Activated CD8-positive, alpha-beta memory T cell treated with anti-CD3 and anti-CD28 coated beads for 1 hour (primary cell): ENCODE measurements at places on chromosomes 4 and X.

DNA sequence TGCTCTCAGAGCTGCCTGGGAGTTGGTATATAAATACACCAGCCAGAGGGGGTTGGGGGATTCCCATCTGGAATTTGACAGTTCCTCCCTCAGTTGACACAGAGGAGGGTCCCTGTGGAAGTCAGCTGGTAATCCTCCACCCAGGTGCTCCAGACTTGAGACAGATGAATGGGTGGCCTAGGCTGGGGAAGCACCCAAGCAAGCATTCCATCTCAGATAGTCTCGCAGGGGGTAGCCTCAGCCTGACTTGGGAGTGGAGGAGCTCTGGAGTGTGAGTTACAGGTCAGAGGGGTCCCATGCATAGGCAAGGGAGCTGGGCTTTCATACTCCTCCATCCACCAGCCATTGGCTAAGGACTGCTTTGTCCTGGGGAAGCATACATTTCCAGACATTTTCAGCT is 229.3 kb upstream of the BCOR start:
- no peak for DNase-seq

DNA sequence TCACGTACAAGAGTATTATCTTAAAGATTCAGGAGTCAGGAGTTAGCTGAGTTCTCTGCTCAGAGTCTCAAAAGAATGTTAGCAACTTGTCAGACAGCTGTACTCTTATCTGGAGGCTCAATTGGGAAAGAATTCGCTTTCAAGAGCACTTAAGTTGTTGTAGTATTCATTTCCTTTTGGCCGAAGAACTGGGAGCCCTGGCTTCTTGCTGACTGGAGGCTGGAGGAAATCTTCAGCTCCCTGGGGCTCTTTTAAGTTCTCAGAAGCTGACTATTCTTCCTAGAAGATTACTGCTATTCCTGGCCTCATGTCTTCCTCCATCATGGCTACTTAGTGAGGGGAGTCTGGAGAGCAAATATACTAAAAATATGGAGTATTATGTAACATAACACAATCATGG is 587.2 kb downstream of the EPHA5 start:
- no peak for DNase-seq

DNA sequence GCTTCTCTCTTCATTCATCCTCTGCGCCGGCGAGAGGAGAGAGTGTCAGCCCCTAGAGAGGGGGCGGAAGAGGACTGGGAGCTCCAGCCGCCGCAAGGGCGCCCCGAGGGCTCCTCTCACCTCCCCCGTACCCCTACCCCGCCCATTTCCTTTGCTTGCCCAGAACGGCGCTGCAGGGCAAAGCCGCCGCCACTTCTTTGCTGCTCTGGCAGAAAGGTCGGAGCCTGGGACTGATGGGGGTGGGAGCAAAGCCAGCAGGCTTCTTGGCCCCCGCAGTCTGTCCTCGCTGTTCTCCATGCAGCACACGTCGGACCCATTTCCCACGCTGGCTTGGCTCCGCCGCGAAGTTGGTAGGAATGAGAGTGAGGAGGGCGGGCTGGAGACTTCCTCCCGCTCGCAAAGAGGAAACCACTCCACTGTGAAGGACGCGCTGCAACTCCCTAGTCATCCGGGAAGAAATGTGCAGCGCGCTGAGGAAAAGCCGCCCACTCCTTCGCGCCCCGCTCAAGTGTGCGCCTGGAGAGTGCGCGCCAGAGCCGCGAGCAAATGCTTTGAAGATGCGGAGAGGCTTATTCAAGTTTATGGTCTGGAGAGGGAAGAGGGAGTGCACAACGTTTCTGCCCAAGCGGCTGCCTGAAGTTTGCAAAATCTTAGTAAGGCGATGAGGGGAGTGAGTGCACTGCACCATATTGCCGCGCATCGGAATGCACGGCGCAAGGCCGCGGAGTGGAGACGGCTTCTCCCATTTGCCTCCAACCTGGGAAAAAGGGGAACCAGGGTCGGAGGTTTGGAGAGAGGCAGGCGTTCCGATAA is 2.8 kb upstream of the PCDH7 start:
- no peak for DNase-seq

- DNase-seq: no peak
Measured at GRCh38 chrX:150763810-150764209, 70.6 kb downstream of the MTMR1 start.

DNA sequence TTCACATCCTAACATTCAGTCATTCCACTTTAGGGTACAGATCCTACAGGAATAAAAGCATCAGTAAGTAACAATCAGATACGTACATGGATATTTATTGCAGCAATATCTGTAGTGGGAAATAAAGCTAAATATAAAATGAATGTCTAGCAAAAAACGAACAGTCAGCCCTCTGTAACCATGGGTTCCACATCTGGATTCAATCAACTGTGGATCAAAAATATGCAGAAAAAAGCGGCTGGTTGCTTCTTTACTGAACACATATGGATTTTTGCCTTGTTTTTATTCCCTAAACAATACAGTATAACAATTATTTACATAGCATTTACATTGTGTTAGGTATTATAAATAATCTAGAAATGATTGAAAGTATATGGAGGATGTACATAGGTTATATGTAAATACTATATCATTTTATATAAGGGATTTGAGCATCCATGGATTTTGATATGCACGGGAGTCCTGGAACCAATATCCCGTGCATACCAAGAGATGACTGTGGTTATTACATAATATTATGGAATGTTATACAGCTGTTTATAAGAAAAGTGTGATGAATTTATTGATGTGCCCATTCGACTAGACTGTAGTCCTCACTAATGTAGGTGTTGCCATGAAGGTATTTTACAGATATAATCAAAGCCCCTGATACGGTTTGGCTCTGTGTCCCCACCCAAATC is 132.8 kb downstream of the ARHGEF9 start:
- DNase-seq: no peak

- peak; percentile 22 for DNase-seq
Measured at GRCh38 chr4:110165382-110166286, 32.8 kb downstream of the ELOVL6 start.

- no peak for DNase-seq
Measured at GRCh38 chr4:99945718-99946355, 581 bp downstream of the DNAJB14 start.

GRCh38 chr4:16045687-16046086 is 38.1 kb downstream of the PROM1 start:
- DNase-seq: no peak

- DNase-seq: no peak
Measured at GRCh38 chr4:78654807-78655206, 103.2 kb downstream of the ANXA3 start.

DNA sequence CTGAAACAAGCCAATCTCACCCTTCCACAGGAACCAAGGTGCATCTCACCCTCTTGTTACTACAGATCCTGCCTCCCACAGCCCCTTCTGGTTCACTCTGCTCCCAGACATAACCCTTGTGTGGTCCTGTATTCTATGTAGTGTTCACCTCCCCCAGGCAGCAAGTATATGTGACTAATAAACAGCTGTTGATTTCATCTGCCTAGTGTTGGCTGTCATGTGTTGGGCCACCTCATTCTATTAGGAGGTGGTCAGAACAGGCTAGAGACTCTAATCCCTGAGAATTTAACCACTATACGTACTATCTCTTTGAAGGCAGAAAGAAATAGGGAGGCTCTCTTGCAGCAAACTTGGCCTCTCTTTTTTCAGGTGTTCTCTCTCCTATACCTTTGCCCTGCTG is 134.3 kb upstream of the RPL34 start:
- no peak for DNase-seq

GRCh38 chr4:153408932-153409331 is 57.2 kb upstream of the TMEM131L start:
- no peak for DNase-seq

GRCh38 chr4:85732124-85732523 is 257.2 kb downstream of the ARHGAP24 start:
- DNase-seq: no peak

DNA sequence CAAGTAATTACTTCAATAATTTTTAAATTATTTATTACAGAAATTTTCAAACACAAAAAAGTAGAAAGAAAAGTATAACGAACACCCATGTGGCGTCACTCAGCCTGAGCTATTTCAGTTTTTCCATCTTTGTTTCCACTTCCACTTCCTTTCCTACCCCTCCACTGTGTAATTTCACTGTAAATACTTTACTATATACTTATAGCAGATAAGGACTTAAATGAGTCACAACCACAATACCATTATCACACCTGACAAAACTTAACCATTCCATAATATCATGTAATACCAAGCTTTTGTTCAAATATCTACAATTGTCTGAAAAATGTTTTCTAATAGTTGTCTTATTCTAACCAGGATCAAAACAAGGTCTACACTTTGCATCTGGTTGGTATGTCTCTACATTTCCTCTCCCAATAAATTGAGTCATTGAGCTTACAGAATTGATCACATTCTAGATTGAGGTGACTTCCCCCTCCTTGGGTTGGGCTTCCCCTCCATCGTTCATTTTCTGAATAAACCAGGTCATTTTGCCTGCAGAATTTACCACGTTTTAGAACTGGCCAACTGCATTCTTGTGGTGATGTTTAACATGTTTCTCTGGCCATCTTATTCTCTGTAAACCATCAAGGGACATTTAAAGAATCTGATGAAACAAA is 48.7 kb downstream of the ATP10D start:
- no peak for DNase-seq

DNA sequence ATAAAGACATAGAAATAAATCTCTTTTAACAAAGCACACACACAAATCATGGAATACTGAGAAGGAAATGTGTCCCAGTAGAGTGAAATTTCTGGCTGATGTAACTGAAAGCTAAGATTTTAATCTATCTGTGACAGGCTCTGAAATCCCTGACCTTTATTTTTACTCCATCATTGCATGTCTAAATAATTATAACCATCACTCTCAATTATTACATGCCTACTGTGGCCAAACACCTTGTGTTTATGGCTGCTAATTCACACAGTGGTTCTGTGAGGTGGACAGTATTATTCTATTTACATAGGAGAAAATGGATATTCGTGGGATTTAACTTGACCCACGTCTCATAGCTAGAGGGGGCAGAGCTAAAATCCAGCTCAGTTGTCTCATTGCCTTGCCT is 438.1 kb downstream of the TLL1 start:
- DNase-seq: no peak

DNA sequence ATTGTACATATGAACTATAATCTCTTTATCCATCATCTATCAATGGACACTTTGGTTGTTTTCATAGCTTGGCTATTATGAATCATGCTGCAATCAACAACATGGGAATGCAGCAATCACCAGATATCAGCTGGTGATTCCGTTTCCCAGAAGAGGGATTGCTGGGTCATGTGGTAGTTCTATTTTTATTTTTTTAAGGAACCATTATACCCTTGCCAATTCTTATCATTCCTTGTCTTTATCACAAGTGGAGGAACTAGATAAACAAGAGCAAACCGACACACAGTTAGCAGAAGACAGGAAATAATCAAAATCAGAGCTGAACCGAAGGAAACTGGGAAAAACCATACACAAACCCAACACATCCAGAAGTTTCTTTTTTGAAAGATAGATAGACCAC is 14.5 kb upstream of the LNX1 start:
- no peak for DNase-seq

- DNase-seq: no peak
Measured at GRCh38 chr4:156830351-156830750, 141.2 kb downstream of the PDGFC start.

DNA sequence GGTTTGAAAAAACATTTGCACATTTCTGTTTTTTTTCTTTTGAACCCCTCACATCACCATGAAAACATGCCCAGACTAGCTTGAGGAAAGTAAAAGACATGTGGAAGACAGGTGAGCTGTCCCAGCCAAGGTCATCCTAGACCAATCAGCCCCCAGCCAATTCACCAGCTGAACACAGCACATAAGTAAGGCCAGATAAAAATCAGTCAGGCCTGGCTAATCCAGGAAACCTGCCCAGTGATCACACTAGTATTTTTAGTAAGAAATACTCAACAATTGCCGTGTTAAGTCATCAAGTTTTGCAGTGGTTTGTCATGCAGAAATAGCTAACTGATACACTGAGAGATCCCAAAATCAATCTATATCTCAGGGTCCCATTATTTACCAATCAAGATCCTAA is 4.4 kb upstream of the SMR3A start:
- no peak for DNase-seq

- DNase-seq: no peak
Measured at GRCh38 chr4:173528378-173529321, 1.4 kb downstream of the HAND2 start.

DNA sequence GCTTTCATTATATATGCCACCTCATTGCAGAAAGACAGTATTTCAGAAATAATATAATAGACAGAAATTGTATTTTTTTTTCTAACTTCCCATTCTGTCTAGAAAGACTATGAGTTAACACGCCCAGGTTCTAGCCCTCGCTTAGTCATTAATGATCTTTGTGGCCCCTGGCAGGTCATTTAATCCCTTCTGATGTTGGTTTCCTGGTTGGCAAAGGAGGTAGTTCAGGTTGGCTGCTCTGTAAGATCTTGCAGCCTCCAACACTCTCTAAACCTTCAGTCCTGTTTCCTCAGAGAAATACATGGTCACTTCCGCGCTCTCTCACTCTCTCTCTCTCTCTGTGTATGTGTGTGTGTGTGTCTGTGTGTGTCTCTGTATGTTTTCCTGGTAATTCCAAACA is 156.3 kb upstream of the NOCT start:
- no peak for DNase-seq

DNA sequence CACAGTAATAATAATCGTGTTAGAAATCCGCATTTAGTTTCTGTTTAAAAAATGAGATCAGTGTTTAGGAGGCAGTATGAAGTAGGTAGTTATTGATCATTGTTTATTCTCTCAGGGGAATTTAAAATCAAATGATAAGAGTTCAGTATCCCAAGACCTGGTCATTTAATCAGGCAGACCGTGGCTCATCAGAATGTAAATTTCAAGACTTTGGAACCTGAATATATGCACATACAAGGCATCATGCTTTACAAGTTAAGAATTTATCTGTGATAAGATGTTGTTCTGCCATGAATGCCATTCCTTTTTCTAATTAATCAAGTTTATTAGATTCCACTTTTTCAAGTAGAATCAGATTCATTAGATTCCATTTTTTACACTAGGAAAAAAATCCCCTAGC is 133.5 kb upstream of the MAOA start:
- no peak for DNase-seq
